ENCODE measurements at places on chromosomes 2 and 18.

DNA sequence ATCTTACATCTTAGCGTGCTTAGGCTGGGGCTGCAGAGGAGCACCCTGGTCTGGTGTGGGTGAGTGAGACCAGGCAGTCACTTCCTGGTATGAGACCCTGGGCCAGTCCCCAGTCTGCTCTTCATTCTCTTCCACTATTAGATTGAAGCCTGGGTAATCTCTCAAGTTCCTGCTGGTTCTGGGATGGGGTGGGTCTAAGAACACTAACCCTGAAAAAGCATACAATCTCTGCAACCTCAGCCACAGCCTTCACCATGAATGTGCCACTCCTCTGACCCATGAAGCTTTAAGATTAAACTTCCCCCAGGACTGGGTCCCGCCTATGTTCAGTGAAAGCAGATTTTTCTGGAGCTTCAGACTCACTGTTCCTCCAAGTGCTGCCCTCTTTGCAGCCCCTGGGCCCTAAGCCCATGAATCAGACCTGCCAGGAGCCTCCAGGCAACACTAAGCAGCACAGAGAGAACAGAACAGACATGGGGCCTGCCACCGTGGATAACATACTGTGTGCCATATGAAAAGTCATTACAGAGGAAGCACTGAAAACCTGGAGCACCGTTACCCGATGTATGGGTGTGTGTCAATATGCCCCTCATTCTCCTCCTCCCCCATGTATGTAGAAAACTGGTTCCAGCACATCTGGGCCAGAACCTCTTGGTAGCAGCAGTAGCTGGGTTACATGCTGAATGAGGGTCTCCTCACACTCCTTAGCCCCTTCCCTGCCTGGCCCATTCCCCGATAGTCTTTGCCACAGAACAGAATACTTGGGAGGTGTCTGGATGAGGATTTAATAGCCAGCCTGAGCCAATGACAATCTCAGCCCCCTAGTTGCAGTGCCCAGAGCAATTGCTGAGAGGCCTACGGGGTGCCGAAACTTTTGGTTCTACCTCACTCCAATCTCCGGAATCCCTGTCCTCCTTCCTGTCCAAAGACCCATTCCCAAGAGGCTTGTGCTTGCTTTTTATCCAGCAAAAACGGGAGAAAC is 2.7 kb upstream of the SIX2 start:
- DNase-seq: no peak

DNA sequence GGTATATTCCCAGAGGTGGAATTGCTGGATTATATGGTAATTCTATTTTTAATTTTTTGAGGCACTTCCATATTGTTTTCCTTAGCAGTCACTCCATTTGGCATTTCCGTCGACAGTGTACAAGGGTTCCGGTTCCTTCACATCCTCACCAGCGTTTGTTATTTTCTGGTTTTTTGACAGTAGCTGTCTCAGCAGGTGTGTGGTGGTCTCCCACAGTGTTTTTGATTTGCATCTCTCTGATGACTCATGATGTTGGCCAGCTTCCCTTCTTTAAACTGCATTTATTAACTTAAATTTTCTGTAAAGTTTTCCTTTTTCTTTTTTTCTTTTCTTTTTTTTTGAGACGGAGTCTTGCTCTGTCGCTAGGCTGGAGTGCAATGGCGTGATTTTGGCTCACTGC is 19.7 kb downstream of the SH3BP4 start:
- no peak for DNase-seq

DNA sequence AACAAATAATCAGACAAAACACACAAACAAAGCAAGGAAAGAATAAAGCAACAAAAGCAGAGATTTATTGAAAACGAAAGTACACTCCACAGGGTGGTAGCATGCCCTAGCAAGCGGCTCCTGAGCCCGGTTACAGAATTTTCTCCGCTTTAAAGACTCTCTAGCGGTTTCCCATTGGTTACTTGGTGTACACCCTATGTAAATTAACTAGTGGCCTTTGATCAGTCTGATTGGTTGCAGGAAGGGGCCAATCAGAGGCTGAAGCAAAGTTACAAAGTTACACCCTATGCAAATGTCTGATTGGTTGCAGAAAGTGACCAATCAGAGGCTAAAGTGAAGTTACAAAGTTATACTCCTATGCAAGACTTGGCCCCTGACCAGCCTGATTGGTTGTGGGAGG is 242.9 kb downstream of the LDLRAD4 start:
- DNase-seq: no peak

- DNase-seq: no peak
These were observed 43.1 kb downstream of the AAK1 start for GRCh38 chr2:69600425-69600824.

DNA sequence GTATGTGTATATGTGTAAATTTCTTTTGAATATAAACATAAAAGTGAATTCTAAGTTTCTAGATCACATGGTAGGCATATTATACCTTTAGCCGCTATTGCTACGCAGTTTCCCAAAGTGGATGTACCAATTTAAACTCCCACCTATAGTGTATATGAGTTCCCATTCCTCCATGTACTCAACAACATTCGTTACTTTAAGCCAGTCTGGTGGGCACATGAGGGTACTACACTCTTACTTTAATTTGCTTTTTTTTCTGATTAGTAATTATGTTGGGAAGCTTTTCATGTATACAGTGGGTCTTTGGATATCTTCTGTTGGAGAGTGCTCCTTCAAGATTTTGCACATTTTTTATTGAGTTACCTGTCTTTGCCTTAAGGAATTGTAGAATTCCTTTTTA is 683.8 kb downstream of the ERBB4 start:
- no peak for DNase-seq

GRCh38 chr2:112056626-112056987 is 1.5 kb downstream of the TMEM87B start:
- no peak for DNase-seq

- DNase-seq: no peak
These were observed 50.1 kb downstream of the MYCN start for GRCh38 chr2:15990151-15991101.

- DNase-seq: no peak
These were observed 7.2 kb upstream of the TSN start for GRCh38 chr2:121748202-121748601.

DNA sequence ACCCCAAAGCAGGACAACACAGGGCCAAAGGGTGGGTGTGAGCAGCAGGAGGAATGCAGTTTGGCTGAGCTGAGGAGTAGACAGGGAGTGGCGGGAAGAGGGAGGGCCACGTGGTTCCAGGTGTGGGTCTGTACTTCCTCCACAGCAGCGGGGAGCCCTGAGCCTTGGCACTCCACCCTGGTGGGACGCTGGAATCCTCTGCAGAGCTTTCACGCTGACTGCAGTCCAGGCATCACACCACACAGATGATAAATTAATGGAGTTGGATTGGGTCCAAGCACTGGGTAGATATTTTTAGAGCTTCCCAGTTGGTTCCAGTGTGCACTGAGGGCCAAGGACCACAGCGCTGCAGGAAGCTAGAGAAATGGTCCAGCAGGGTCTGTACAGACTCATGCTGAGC is 67.0 kb upstream of the TMEM200C start:
- DNase-seq: no peak

DNA sequence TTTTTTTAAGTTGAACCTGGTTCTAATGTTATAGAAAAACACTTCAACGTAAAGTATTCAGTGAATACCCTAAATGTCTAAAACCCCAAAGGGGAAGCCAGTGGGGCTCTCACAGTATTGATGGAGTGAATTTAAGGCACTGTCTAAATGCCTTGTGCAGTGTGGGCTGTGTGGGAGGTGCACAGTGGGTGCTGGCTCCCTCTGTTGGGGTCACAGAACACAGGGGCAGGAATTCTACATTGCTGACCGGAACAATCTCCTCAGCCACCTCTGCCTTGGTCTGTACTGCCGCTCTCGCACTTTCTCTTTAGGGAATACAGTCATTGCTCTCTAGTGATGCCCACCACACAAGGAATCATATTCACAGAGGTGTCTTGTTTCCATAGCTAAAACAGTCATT is 45.4 kb downstream of the SPRED2 start:
- no peak for DNase-seq

DNA sequence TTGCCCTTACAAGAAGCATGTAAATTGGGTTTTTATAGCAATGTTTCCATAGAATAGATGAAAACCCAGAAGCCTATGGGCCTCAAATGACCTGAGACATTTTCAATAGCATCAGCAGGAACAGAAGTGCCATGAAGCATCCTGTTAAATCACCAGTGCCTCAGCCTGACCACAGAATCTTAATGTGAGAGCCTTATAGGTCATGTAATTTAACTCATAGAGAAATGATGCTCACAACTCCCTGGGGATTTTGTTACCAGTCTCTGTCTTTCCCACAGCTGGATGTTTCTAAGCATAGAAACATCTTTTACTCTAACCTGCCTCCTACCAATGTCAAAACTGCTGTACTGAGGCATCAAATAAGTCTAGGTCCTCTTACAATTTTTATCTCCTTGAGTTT is 295.8 kb upstream of the ACVR2A start:
- DNase-seq: no peak

DNA sequence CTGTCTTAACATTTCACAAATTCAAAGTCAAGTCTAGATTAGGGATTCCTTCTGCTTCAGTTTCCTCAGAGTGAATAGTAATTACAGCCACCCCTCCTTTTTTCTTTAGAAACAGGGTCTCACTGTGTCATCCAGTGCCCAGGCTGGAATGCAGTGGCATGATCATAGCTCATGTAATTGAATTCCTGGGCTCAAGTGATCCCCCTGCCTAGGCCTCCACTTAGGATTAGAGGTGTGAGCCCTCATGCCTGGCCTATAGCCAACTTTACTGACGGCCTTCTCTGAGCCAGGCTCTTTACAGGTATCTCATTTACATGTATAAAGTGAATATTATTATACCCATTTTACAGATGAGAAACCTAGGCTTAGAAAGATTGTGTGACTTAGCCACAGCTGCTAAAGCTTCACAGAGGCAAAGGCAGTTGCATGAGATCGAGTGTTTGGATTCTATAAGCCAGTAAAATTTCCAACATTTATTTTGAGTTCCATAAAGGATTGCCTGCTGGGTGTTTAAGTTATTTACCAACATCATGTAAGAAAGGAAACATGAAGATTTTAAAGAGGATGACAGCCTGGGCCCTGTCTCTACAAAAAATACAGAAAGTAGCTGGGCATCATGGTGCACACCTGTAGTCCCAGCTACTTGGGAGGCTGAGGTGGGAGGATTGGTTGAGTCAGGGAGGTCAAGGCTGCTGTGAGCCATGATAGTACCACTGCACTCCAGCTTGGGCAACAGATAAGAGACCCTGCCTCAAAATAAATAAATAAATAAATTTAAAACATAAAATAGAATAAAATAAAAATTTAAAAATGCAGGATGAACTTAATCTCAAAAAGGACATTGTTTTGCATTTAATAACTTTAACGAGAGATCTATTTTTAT is 1.8 kb downstream of the ENOSF1 start:
- DNase-seq: no peak

DNA sequence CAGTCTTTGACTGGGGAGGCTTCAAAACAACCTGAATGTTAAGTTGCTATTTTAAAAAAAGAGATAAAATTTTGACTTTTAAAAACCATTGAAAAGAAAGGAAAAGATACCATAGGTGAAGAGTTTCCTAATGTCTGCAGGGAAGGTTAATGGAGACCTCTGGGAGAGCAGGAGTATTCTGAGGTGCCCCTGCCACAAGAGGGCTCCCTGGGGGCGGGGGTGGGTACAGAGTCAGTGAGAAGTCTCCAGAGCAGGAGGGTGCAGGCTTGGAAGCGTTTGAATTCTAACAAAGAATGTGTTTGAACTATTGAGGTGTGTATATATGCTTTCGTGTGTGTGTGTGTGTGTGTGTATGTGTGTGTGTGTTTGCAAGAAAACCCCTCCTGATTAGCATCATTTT is 46.7 kb upstream of the ST6GAL2 start:
- no peak for DNase-seq

- no peak for DNase-seq
These were observed 150.3 kb upstream of the NDUFV2 start for GRCh38 chr18:8952174-8952573.

GRCh38 chr2:177758591-177759371 is 313.8 kb downstream of the PDE11A start:
- no peak for DNase-seq

GRCh38 chr2:120760446-120761135 is 24.9 kb downstream of the GLI2 start:
- no peak for DNase-seq

DNA sequence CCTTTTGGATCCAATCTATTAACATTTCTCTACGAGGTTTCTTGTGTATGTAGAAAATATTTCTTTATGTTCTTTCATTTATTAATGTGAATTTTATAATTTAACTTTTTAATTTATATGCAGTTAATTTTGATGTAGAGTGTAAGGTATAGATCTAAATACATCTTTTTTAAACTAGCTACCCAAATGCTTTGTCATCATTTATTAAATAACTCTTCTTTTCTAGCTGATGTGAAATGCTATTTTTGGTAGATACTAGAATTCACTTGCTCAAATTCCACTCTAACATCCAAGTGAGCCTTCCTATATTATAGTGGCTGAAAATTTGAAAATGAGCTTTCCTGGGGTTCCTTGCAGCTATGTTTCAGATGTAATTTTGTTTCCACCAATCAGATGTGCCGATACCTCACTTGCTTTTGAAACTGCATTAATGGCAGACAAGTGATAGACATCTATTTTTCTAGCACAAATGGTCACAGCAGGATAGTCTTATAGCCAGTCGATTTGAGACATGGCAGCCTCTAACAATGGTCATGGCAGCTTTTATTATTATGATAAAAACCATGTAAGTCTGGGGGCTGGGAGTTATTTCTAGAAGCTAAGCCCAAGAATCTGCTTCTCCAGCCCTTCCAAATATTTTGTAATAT is 10.9 kb upstream of the ICOS start:
- DNase-seq: no peak

- DNase-seq: no peak
These were observed 35.6 kb downstream of the PIGN start for GRCh38 chr18:62151068-62151771.

- DNase-seq: no peak
These were observed 132.4 kb downstream of the ZNF516 start for GRCh38 chr18:76362676-76363075.

DNA sequence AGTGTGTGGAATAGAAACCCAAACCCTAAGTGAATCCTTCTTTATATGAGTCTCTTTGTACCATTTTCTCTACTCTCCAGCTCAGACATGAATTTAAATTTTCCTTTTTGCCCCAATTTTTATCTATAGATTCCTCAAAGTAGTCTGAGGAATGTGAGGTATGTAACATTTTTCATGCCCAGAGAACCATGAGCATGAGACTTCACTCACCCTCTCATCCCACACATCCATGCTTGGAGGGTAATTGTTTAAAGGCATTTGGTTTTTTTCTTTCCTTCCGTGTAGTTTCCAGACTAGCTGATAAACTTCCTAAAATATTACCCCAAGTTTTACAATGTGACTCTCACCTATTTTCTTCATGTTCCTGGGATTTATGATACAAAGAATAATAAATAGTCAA is 2056.8 kb upstream of the CELF4 start:
- DNase-seq: no peak

GRCh38 chr2:229901819-229902218 is 20.0 kb downstream of the TRIP12 start:
- DNase-seq: no peak

GRCh38 chr2:157902692-157903091 is 26.6 kb upstream of the ACVR1 start:
- no peak for DNase-seq

Data from cerebellar nuclear complex (tissue), 1 donor.